Activated T-cell treated with anti-CD3 and anti-CD28 coated beads, Interleukin-2, amount 50 U/mL, for 1 hour (primary cell): ENCODE measurements at places on chromosomes 13 and 19.

- no peak for DNase-seq
These were observed 10.0 kb downstream of the C3 start for GRCh38 chr19:6710273-6711077.

- DNase-seq = no peak
These were observed 57.8 kb downstream of the CCNA1 start for GRCh38 chr13:36490055-36490454.

GRCh38 chr19:49362048-49362928, at the start of gene TEAD2:
TSS of gene TEAD2 (minus strand) at chr19:49362416. CDS start at chr19:49360075, 2,341 bp downstream.
- DNase-seq = peak; percentile 37

GRCh38 chr13:25886438-25887214, 165.2 kb downstream of the SHISA2 start:
- no peak for DNase-seq

DNA sequence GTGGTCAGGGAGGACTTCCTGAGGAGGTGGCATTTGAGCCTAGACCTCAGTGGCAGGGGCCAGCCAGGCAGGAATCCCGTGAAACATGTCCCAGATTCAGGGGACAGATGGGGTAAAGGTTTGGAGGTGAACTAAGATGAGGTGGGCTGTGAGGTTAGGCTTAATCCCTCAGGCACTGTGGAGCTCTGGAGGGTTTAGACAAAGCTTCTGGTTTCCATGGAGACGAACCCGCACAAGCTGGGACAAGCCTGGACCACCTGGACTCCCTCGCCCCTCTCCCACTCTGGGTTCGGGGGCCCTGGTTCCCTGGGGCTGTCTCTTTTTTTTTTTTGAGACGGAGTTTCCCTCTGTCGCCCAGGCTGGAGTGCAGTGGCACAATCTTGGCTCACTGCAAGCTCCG, 15.7 kb downstream of the TJP3 start:
- DNase-seq = no peak

GRCh38 chr13:64753233-64754000, 2476.7 kb downstream of the PCDH9 start:
- DNase-seq = no peak
